ENCODE measurements at places on chromosomes 5 and 9.

- DNase-seq = no peak
Measured at GRCh38 chr9:90813046-90813445, 11.4 kb downstream of the SYK start.

DNA sequence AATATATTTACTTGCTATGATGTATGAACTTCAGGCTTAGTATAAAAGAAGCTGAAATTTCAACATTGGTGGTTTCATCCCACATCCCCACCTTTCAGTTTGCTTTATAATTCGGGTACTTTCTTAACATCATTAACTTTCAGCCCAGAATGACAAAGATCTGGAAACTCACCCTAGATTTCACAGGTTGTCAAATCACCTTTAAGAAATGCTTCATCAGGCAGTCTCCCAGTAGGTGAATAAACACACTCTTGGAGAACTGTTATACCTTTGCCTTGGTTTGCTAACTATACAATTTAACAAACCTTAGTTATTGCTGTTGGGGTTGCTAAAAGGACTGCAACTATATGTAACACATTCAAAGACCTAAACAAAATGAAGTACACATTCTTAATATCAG lies 54.4 kb downstream of the MLANA start:
- no peak for DNase-seq

- no peak for DNase-seq
Measured at GRCh38 chr5:33229216-33229615, 211.5 kb upstream of the TARS1 start.

GRCh38 chr5:43412644-43413043 lies 453 bp upstream of the CCL28 start:
- no peak for DNase-seq

DNA sequence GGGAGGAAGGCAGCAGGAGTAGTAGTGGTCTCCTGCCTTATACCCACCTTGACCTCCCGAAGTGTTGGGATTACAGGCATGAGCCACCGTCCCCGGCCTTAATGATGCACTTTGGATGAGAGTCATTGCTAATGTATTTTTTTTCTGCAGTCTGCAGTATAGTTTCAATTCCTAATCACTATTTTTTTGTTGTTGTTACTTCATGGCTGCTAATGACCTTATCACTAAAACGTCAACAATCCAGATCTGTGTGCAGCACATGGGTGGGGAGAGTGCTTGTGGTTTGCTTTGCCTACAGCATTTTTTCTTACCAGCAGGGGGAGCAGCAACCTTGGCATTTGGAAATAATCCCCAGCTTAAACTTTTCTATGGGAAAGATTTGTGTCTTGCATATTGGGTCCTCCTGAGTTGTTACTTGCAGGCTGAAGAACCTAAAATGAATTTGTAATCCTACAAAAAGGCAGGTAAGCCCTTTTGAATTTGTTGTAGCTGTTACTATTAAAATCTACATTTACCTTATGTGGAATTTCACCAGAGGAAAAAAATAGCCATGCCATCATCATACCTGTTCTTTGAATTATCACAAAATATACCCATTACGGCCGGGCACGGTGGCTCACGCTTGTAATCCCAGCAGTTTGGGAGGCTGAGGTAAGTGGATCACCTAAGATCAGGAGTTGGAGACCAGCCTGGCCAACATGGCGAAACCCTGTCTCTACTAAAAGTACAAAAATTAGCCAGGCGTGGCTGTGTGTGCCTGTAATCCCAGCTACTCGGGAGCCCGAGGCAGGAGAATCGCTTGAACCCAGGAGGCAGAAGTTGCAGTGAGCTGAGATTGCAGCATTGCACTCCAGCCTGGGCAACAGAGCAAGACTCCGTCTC lies 6.3 kb upstream of the MED7 start:
- DNase-seq = peak; percentile 65

DNA sequence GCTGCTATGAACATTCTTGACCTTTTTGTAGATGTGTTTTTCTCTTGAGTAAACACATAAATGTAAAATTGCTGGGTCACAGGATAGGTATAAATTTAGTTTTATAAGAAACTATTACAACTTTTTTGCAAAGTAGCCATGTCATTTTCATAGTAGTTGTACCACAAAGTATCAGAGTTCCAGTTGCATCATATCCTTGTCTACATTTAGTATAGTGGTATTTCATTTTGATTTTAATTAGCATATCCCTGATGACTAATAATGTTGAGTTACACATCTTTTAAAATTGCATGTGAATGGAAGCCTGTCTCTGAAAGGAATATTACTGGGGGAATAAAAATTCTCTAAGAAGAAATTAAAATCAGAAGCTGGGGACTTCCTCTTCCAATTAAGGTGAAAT lies 85.4 kb downstream of the TMEM161B start:
- no peak for DNase-seq

GRCh38 chr5:50684721-50685120 lies 18.3 kb downstream of the PARP8 start:
- no peak for DNase-seq

DNA sequence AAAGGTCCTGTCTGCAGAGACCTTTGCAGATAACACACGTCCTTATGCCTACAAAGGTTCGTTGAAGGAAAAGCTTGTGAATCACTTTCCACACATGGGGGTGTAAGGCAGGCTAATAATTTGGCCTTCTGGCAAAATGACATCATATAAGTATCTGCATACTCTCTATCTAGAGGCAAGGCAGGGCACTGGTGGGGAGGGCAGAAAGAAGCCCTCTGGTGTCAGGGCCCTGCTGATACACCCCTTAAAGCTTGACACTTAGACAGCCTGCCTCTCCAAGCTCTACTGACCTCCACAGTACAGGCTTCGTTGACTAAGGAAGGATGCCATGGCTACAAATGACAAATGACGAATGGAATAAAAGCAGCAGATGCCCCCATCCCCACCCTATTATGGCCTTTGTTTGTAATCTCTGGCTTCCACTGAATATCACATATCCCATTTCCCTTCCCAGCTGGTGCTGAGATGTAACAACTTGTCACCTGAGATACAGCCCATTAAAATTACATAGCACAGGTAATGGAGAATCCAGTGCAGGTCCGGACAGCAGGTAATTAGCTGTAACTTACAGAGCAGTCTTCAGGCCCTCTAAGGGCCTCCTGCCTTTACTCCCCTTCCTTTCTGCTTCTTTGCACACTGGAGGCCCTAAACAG lies 76.9 kb upstream of the IFNK start:
- DNase-seq = no peak

DNA sequence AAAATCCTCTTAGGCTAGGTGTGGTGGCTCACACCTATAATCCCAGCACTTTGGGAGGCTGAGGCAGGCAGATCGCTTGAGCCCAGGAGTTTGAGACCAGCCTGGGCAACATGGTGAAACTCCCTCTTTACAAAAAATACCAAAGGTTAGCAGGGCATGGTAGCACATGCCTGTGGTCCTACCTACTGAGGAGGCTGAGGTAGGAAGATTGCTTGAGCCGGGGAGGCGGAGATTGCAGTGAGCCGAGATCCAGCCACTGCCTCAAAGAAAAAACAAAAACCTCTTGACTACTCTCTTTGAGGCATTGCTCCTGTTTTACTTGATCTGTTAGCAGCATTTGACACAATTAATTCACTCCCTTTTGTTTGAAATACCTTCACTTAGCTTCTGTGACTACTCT lies 20.7 kb downstream of the KIF2A start:
- no peak for DNase-seq

GRCh38 chr9:100474082-100474923 lies 1.4 kb downstream of the TMEFF1 start:
- DNase-seq = no peak

DNA sequence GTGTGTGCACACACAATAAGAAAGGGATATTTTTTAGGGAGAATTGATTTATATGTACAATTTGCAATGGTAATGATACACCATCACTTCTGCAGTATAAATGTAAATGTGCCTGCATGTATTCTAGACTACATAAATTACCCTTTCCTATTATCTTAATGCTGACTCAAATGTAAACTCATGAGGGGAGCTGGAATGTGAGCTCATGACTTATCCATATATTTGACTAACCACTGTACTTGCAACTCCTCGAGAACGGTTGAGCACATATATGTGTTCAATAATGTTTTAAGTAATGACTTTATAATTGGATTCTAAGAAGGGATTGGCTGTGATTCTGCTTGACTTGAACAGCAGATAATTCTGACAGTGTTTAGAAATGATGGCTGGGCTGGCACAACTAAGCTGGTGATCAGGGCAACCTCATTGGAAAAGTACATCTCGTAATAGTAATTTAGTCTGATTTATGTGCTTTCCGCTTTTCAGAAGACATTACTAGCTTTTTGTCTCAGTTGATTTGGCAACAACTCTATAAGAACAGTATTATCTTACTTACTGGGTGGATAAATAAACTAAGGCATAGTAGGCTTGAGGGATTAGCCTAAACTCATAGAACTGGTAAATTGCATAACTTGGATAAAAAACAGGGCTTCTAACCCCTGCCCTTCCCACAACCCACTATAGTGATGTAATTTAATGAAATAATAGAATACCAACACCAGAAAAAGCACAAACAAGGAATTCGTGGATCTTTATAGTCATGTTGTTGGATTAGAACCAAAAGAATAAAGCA lies 130.2 kb upstream of the SPEF2 start:
- DNase-seq = no peak

DNA sequence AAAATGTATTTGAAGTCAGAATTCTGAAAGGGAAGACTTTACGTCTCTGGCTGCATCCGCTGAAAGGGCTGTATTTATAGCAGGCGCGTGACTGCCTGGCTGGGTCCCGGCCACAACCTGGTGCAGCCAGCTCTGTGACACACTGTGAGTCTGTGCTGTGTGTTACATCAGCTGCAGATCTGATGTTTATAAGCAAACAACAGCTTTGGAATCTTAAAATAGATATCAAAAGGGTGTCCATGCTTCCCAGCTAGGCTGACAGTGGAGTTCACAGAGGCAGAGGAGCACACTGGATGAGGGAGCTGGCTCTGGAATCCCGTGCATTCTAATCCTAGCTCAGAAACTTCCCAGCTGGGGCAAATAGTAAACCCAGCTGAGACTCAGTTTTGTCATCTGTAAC lies 433.4 kb upstream of the BRINP1 start:
- DNase-seq = no peak

DNA sequence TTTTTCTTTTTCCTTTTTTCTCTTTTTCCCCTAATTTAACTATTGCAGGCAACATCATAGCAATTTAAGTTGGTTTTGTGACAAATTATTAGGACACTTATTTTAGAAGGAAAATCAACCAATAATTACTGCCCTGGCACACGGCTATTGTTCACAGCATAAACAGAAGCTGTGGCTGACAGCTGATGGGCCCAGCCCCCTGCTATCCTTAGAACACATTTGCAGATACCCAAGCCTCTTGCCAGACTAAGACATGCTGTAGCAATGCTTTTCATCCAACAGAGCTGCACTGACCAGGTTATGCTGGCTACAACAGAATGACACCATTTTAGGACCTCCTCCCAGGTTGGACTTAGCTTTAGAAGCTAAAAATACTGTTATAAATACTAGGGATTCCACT lies 852.7 kb upstream of the DMAC1 start:
- DNase-seq = no peak

- DNase-seq = no peak
Measured at GRCh38 chr9:119283078-119283794, 86.0 kb downstream of the BRINP1 start.

DNA sequence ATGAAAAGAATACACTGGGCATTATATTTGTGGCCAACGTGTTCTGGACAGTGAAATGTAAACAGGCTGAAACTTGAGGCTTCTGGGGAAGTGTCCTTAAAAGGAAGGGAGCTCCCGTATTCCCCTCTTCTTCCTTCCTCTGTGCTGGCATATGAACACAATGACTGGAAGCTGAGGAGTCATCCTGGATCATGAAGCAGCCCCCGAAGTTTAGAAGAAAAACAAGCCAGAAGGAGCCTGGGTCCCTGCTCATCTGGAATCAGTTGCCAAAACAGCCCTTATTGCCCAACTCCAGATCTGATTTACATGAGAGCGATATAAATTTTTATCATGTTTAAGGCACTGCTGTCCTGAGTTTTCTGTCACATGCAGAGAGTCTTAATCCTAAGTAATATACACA lies 65.4 kb upstream of the SLC1A1 start:
- DNase-seq = no peak

- DNase-seq = no peak
Measured at GRCh38 chr5:163941079-163941478, 435.7 kb downstream of the MAT2B start.

DNA sequence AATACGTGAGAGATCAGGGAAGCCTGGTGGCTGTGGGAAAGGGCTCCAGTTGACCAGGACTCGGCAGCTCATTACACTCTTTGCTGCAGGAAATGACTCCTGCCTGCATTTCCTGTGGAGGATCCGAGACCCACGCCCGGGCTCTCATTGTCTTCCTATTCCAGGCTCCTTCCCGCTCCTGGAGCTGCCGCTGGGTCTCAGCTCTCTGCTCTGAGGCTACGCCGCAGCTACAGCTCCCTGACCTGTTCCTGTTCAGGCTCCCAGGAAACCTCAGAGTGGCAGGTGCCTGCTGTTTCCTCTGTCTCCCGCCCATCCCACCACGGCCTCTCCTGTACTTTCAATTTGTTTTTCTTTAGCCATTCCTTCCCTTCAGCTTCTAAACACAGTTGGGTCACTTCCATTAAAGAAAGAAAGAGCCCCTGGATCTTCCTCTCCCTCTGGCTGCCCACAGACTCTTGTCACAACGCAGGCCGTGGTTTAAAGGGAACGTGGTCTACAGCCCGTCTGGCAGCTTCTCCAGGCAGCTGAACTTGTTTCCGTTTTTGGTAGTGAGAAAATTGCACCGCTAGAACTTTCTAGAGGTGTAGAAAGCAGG lies 71.5 kb downstream of the IL6ST start:
- DNase-seq = no peak

GRCh38 chr5:158854260-158854783 lies 245.4 kb downstream of the EBF1 start:
- no peak for DNase-seq

DNA sequence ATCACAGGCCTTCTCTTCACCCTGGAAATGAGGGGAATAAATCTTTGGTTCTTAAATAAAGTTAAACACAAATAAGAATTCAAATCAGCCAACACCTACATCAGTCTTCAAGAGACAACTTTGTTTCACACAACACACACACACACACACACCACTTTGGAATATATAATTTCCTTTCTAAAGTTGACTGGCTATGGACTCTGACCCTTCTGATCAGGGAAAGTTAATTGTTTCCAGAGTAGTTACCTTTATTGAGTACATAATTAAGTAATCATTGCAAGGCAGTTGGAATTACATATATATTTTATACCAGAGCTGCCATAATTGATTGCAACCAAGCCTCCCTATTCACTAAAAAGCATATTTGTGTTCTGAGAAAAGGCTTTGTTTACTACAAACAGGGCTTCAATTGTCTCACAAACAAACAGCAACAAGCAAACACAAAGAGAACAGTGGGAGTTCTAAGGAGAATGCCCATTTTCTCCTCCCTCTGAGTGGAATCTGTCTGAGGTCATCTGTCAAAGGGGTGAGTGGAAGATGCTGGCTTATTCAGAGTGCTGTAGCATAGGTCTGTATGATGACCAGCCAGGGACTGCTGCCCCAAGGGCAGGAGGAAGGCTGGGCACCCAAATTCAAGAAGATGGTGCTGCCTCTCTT lies 136.6 kb downstream of the SEMA6A start:
- no peak for DNase-seq

GRCh38 chr9:134778841-134779411 lies 101.7 kb upstream of the FCN2 start:
- DNase-seq = no peak

GRCh38 chr9:126119731-126120130 lies 206.9 kb upstream of the MVB12B start:
- no peak for DNase-seq
